GM13976 (cell line): ENCODE measurements at places on chromosomes 3 and 15.
A peak's percentile ranks its signal among the peaks of the same experiment; 100 is the strongest.

DNA sequence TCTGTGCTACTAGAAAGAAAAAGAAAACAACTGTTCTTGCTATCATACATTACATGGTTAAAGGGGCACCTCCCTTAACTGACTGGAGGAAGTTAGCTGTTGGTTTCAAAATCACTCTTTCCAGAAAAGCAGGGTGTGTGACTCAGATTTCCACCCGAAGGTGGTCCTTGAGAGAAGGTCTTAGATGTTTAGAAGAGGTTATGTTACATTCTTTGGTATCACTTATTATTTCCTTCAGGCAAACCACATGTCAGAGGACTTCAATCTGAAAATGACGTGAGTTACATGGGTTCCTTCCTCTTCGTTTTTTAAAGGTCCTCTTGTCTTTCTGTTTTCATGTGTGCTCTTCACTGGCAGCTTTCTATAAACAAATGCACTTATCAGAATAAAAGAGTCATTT, 307.9 kb upstream of the CBLB start:
- peak; percentile 33 for DNase-seq

DNA sequence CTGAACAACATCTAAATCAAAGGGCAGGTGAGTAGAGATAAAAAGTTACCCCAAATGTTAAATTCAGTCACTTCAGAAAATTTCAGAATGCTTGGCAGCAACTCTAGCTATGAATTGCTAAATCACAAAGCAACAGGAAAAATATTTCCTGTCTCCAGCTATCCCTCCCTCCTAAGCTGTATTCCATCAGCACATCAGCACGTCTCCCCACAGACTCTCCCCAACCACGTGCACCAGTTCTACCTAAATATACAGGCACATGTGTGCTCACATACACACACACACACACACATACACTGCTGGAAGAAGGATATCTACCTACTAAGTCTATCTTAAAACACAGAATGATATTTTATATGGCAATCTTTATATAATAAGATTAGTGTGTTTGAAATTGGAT, 177.1 kb upstream of the ARHGEF26 start:
- no peak for DNase-seq

- DNase-seq: no peak
Measured at GRCh38 chr15:85031944-85032558, 50.4 kb downstream of the PDE8A start.

- DNase-seq: no peak
Measured at GRCh38 chr15:89714775-89715174, 24.2 kb downstream of the WDR93 start.

DNA sequence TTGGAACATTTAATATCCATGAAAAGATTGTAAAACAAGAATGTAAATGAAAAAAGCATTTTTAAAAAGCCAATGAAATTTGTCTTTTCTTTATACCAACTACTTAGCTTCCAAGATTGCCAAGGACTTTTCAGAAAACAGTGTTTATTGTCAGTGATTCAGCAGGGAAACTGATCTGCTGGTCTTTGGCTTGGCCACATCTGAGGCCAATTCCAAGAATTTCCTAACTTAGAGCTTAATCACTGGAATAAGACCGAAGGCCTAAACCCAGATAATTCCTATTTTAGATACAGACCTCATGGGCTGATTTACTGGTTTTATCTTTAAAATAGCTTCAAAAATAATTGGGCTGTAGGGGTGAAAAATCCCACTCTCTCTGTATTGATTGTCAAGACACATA, 260.5 kb upstream of the RORA start:
- no peak for DNase-seq

- DNase-seq: no peak
Measured at GRCh38 chr3:135851201-135852081, 114.1 kb upstream of the PPP2R3A start.

DNA sequence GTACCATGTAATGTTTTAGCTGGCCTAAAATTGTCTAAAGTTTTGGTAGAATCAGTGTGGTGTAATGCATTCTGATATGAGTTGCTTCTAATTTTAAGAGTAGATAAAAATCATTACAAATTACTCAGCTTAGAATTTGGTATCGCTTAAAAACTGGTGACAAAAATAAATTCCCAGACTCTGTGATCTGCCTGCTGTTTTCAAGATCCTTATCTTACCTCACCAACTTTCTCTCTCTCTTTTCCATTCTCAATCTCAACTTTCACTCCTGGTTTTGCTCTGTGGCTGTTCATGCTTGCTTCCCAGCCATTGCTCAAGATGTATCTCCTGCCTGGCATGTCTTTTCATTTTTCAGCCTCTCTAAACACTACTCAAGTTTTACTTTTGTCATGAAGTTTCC, 45.7 kb downstream of the TCF12 start:
- no peak for DNase-seq

DNA sequence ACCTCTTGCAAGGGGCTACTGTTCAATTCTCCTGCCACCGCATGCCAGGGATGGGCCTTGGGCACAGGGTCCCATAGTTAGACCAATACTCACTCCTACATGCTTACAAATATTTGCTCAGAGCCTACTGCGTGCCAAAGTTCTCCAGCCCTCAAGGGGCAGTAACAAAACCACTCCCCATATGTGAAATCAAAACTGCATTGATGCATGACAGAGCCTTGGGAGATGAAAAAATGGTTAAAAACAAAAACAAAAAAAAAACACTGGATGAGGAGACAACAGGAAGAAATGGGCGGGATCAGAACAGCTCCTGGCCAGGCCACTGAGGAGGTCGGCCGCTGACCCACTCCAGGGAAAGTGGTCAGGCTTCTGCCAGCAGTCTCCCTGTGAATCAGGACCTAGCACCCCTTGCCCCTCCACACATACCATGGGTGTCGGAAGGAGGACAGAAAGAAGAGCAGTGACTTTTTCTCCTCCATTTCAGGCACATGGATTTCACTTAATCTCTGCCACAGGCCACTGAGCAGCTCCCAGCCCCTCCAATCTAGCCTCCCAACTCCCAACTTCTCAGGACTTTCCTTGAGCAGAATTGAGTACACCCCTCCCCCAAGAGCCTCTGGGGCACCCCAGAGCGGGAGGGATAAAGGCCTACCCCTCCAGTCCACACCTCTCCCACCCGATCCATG, 2.8 kb downstream of the PLXNB1 start:
- no peak for DNase-seq

DNA sequence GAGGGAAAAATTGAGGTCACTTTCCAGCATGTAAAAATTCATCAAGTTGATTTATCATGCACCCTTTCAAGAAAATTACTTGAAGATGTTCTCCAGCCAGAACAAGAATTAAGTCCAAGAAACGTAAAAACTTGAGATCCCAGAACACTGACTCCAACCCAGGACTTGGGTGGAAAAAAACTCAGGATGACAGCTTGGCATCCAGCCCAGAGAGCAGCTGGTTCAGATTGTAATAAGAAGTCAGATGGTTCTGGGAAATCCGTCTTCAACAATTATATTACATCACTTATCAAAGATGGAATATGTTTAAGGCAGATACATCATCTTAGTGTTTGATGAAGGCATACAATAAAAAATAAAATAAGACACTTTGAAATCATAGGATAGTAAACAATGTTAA, 23.0 kb upstream of the DNAJC13 start:
- DNase-seq: no peak

DNA sequence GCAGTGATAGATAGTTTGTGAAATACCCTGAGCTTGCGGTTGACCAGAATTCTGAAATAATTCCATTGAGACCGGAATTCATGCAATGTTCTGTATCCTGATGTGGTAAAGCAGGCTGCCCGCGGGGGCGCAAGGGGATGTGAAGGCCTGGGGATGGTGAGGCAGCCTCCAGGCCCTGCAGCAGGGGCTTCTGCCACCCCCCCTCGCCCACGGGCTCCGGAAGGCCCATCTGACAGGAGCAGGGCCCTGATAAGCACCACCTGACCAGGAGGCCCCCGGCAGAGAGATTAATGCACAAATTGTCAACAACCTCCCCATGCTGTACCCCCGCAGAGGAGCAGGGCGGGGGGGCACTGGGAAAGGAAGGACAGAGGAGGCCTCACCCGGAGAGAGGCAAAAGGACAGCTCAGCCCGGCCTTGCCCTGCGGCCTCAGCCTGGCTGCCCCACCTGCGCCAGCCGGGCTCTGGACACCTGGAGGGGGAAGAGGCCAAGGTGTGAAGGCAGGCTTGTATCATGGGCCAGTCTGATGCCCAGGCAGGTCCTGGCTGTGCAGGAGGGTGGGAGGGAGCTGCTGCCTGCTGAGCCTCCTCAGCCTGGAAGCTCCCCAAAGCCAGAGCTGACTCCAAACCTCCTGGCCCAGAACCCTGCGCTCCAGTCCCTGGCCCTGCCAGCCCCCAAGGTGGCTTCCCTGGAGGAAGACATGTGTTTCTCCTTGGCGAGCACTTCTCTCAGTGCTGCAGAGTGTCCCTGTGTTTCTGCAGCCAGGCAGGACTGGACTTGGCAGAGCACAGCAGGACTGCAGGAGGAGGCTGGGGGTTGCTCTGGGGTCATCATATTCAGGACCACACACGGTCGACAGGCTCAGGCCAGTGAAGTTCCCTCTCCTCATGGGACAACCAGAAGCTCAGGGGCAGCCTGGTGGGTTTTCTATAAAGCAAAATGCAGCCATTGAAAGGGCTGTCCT, 46.5 kb downstream of the RPN1 start:
- no peak for DNase-seq

DNA sequence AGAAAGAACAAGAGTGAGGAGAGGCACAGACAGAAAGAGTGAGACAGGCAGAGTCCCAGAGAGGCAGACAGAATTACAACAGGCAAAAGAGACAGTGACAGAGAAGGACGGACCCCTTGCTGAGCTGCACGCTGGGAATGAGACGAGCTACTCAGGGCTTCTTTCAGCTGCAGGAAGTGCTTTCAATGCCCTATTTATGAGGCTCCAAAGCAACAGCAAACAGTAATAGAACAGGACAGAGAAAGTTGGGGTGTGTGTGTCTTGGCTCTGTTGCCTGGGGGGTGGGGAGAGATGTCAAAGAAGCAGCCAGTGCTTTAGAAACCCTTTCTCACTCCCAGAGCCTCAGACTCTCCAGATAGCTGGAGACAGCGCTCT, 502 bp upstream of the TIMP4 start:
- no peak for DNase-seq

GRCh38 chr3:50124800-50125178, 30.3 kb upstream of the SEMA3F start:
- DNase-seq: no peak

GRCh38 chr15:33040496-33040895, 154.0 kb downstream of the FMN1 start:
- DNase-seq: no peak

- DNase-seq: peak; percentile 78
Measured at GRCh38 chr15:52021128-52021671, 2.2 kb downstream of the MAPK6 start.

DNA sequence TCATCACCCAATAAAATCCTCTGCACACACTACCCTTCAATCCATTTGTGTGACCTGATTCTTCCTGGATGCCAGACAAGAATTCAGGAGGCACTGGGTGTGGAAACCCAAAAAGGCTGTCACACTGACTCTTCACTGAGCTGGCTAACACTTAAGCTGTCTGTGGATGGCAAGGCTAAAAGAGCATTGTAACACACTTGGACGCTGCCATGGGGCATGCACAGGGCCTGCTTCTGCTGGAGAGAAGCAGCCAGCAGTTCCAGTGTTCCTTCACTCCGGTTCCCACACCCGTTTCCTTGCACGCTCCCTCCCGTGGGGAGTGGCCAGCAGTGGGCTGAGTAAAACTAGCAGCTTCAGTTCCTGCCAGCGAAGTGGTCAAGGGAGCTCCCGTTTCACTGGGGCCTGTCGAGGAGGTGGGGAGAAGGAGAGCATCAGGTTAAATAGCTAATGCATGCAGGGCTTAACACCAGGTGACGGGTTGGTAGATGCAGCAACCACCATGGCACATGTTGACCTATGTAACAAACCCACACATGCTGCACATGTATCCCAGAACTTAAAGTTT, 737.1 kb downstream of the FHIT start:
- no peak for DNase-seq

DNA sequence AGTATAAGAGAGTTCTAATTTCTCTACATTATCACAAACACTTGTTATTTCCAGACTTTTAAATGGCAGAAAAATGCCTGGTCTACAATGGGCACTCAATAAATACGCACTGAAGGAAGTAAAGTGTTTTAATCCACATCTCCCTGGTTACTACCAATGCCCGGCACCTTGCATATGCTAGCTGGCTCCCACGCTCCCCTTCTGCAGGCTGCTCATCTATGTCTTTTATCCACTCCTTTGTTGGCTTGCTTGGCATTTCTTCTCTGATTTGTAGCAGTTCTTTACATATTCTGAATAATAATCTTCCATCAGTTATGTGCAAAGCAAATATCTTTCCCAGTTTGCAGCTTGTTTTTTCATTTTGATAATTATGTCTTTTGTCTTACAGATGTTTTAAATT, 74.6 kb upstream of the PRR23E start:
- DNase-seq: no peak

- DNase-seq: no peak
Measured at GRCh38 chr15:44657378-44657777, 6.1 kb downstream of the SPG11 start.
